ENCODE measurements at places on chromosomes 2 and 18. TPM values are rescaled to one million over a fixed set of nuclear protein-coding genes. Genes with fewer than 3 reads are reported as not detected.

DNA sequence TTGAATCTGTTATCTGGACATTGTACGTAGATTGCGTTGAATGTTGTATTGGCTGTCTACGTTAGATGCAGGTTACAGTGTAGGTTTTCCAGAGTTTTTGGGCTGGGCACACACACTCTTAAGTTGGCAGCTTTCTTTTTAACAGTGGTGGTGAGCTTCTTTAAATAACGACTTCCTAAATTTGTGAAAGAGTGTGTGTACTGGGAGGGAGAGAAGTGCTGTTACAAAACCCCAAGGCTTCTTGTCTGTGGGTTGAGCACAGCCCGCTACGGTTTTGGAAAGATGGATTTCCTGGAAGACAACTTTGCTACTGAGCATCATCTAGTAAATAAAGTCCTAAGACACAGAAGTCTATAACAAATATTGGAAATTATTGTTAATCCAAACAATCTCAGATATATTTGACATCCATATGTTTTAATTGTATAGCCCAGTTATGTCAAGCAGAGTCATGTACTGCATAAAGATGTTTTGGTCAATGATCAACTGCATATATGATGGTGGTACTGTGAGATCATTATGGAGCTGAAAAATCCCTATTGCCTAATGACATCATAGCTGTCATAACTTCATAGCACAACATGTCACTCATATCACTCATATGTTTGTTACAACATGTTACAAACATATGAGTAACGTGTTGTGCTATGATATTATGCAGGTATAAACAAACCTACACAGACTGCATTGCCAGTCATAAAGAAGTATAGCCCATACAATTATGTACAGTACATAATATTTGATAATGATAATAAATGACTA, 7.9 kb upstream of the THUMPD2 start:
- H3K4me1 ChIP-seq, result no peaks in the 10 kb centered on the region
- no peaks in the 10 kb centered on the region for H3K36me3 ChIP-seq
- H3K4me3 ChIP-seq, result no peak overlapping the region
- no peak overlapping the region for H3K27ac ChIP-seq

GRCh38 chr2:120861576-120862191, 126.0 kb downstream of the GLI2 start:
- H3K4me1 ChIP-seq, result peaks cover under 1% of the 10 kb centered on the region
- no peak overlapping the region for H3K27ac ChIP-seq
- no peaks in the 10 kb centered on the region for H3K36me3 ChIP-seq
- H3K4me3 ChIP-seq, result no peak overlapping the region
- DNase-seq, result no peak

DNA sequence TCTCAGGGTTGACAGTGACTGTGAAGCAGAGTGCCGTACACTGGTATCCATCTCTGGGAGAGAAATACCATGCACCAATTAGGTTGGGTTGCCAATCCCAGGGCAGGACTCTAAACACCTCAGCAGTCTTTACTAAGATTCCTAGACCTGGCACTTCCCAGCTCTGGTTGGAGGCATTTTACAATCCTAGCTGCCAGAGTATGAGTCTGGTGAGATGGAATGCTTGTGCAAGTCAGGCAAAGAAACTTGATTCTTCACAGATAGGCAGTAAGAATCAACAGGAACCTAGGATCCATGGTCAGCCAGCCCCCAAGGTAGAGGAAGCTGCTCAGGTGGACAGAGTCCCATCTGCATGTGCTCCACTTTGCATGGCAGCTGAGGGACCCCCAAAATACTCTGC, 6.0 kb upstream of the UGT1A5 start:
- no peak overlapping the region for H3K4me3 ChIP-seq
- H3K27ac ChIP-seq, result no peak overlapping the region
- H3K27me3 ChIP-seq, result peaks cover 26% of the 10 kb centered on the region
- H3K4me1 ChIP-seq, result no peaks in the 10 kb centered on the region

GRCh38 chr18:13587937-13588336, 138.4 kb downstream of the FAM210A start:
- peaks cover 47% of the 10 kb centered on the region for H3K4me1 ChIP-seq
- H3K27me3 ChIP-seq, result no peaks in the 10 kb centered on the region
- H3K27ac ChIP-seq, result no peak overlapping the region
- DNase-seq, result no peak

The KCNIP3 gene
- 4.6 TPM for total RNA-seq

The HOXD12 gene
- not detected for total RNA-seq

Data from left ventricle myocardium inferior (tissue), 1 donor.